ENCODE measurements at places on chromosomes 2 and 18.

GRCh38 chr2:204655101-204655500 lies 109.8 kb downstream of the PARD3B start:
- no peak for DNase-seq

- no peak for DNase-seq
Observed at GRCh38 chr2:62727876-62728566, 22.5 kb downstream of the EHBP1 start.

DNA sequence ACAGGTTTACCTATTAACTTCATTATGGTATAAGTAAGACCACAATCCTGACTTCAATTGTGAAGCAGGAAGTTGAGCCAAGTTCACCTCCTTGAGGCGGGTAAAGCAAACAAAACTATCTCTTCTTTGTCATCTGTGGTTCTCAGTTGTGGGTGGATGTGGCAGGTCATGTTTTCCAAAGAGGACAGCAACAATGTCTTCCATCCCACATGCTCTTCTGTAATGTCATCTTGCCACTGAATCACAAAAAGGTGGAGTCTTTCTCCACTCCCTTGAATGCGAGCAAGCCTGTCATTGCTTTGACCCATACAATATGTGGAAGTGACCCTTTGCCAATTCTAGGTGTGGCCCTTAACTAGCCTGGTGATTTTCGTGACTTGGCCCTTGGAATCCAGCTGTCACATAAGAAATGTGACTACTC lies 98.7 kb downstream of the GRB14 start:
- no peak for DNase-seq

GRCh38 chr2:68423966-68424650 lies 43.0 kb downstream of the FBXO48 start:
- no peak for DNase-seq

DNA sequence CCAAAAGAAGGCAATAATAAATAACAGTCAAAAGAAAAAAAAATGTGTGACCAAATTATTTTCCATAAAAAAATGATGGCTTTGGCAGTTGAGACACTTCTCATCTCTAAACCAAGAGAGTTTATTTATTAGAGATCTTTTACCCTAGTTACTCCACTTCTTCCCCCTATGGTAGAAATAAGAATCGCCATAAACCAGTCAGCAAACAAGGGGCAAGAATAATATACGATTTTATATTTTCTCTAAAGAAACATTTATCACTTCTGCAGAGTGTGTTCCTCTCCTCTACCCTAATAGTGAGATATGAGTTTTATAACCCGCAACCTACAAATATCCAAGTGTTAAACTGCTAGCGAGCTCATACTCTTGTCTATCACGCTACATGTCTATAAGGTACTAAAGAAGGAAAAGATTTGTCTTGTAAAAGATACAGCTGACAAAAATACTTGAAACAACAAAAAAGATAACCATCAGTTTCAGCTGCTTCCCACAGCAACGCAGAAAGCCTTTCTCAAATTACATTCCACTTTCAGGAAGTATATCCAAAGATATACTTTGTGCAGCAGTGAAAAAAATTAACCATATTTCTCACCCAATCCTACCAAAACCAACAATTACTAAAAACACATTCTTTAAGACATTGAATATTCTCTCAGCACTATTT lies 2.3 kb downstream of the RNF103 start:
- DNase-seq = no peak

GRCh38 chr2:46564350-46564749 lies 85.0 kb downstream of the TMEM247 start:
- no peak for DNase-seq

GRCh38 chr2:239548965-239549595 lies 148.3 kb upstream of the HDAC4 start:
- no peak for DNase-seq

DNA sequence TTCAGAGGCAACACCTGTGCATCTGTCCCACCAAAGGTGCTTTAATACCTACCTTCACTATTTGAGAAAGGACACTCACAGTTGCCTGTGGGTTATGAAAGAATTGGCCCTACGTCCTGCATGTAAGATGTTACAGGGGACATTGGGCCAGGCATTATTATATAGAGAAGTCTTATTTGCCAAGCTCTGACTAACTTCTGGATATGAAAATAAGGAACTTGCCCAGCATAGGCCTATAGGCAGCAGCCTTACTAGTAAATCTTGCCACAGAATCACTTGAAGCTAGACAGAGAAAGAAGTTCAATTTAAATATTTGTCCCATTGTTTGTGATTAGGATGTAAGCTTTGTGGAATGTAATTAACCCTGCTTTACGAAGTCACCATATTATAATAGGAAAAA lies 41.7 kb downstream of the NLRC4 start:
- no peak for DNase-seq

DNA sequence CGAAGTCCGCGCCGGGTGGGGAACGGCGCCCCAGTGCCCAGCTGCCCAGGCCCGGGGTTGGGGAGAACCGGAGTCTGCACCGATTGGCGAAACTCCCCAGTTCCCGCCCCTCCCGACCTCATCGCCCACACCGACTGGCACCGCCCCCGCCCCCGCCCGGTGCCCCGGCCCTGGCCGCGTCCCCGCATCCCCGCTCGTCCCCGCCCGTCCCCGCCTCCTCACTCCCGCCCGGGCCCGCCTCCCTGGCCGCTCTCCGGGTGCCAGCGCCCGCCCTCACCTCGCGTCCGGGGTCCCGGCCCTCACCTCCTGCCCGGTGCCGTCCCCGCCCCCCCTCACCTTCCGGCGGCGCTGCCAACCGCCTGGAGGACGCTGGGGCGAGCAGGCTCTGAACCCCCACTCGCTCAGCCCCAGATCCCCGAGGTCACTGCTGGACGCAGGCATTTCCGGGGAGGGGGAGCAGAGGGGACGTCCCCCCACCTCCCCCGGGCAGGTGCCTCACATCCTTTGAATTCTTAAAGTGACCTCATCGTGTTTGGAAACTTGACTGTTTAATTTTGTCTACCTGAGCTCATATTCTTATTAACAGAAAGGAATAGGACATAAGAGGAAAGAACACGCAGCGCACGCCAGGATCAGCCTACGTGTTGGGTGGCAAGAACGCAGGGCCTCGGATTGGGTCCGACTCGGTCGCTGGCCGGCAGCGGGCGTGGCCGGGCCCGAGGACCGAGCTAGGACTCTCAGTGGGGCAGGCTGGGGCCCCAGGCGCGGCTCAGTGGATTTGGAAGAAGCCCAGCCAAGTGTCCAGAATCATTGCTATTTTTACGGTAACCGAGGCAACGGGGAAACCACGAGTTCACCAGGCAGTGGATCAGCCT lies at the start of gene FAM110C:
Gene FAM110C, minus strand, starts transcription at position 35 of the 875 bp plus-strand sequence. CDS start 120 bp downstream, outside the sequence.
- DNase-seq = peak; percentile 48

DNA sequence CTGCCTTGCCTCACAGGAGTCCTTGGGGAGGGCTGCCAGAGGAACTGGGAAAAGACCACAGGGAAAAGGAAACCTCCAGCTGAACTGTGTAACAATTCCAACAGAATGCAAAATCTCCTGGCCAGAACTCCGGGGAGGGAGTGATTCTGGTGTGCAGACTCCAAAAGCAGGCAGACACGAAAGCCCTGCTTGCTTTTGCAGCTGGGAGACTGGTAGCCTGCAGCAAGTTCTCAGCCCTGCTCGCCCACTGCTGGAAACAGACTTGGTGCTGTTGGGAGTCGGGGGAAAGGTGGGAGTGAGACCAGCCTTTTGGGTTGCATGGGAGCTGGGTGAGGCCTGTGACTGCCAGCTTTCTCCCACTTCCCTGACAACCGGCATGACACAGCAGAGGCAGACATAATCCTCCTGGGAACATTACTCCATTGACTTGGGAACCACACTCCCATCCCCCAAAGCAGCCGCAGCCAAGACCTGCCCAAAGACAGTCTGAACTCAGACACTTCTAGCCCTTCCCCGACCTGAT lies 26.0 kb upstream of the NMI start:
- no peak for DNase-seq

DNA sequence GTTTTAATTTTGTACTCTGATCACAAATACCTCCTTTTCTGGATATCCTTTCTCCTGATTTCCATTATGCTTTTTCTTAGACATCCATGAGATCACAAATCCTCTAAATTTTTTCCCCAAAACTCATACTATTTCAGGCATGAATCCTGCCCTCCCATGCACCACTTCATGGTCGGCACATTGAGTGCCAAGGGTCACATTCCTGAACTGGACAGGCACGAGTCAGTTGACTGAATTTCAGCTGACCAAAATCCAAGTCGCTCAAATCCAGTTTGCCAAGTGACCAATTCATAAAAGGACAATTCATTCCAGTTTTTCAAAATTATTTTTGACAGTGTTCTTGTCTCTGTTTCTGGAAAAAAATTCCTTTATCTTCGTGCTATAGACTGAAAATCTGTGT lies 22.1 kb downstream of the DYNAP start:
- no peak for DNase-seq

GRCh38 chr2:207142461-207142860 lies 23.3 kb downstream of the KLF7 start:
- no peak for DNase-seq

DNA sequence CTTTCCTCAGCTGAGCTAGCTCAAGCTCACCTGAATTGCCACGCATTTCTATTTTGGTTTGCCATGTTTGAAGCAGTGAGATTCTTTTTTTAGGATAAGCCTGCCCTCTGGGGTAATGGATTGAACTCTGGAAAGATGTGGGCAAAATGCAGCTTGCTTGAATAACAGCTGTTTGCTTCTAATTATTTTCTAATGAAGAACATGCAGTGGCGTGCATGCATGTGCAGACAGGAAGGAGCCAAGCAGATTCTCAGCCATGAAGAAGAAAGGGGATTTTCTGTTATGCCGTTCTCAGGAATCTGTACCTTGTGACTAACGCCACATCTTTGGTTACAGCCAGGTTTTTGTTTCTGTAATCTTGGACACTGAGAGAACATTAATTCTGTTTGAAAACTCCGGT lies 171.2 kb downstream of the ANTXR1 start:
- no peak for DNase-seq

DNA sequence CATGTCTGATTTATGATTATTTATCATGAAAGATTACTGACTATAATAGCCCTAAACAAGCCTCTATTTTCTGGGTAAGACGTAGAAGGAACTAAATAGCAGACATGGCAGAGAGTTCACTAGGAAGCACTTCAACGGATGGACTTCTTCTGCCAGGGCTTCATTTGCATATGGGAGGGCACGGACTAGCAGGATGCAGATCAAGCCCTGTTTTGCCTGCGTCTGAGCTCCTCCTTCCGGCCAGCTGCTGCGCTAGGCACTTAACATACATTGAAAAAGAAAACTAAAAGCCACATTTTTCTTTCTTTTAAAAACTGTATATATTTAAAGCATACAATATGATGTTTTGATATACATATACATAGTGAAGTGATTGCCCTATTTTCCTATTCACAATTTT lies 340.0 kb upstream of the MEX3C start:
- no peak for DNase-seq

DNA sequence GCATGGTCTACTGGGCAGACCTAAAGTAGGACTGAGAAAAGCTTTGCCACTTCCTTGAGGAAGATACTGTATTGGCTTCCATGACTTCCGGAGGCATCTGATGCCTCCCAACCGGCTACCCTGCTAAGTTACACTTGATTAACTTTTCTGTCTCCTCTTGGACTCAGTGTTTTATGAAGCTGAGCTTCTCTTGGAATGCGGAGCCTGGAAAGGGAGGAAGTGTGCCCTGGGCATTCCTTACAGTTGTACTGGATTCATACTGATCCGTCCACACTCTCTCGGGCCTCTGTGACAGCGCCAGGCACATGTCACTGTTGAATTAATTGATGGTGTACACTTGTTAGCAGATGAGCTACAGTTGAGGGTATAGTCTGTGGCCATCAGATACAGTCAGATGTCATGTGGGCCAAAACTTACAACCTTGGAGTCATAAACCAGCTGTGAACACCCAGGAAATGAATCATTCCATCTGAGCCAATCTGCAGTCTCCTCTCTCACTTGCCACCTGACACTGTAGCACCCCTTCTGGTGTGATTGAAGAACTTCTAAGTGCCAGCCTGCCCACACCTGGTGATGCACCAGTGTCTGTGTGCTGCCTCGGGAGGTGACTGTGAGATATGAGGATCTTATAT lies 122.5 kb downstream of the FHOD3 start:
- DNase-seq = peak; percentile 5

GRCh38 chr2:76204048-76204447 lies 493.3 kb upstream of the GCFC2 start:
- DNase-seq = no peak

DNA sequence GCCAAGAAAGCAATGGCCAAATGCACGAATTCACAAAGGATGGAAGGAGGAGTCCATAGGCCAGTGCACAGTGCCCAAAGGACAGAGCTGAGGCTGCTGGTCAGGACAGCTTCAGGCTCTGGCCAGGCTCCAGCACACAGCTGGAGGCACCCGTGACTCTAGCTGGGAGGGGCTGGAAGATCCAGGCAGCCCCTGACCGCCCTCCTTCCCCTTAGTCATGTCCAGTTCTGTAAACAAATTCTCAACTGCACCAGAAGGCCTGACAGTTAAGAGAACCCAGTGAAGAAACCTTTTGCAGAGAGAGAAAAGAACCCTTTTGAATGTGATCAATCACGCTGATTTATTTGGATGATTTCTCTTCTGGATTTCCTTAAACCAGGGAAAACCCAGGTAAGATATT lies 7.7 kb upstream of the YWHAQ start:
- peak; percentile 62 for DNase-seq

DNA sequence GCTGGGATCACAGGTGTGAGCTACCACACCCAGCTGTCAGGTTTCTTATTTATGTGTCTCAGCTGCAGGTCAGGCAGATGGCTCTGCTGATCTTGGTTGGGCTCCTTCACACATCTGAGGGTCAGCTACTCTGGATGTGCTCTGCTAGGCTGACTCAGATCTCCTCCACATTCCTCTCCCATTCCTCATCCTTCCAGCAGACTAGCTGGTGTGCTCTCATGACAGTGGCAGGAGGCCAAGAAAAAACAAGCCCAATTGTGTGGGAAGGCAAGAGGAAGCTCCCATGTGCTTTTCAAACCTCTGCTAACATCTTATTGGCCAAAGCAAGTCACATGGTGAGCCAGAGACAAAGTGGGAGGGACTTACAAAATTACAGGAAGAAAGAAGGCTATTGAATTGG lies 11.7 kb upstream of the MSH6 start:
- peak; percentile 60 for DNase-seq

DNA sequence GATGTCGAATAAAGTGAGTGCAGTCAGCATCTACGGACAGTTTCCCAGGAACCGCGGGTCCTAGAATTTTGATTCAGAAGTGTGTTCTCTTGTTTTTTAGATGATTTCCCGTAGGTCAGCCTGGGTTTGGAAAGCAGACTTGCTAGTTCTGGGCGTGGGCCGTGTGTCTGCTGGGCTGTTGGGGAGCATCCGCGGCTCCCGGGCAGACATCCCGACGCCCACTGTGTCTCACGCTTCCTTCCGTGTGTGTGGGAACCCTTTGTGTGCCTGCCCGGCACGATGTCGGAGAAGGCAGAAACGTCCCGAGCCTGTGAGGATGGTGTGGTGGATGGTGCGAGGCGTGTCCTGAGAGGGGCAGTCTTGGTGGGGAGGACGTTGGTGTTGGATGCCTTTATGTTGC lies 18.4 kb downstream of the CTDP1 start:
- no peak for DNase-seq

Measured in HepG2 (cell line).